Daoy (cell line): ENCODE measurements at places on chromosomes 2 and 18. TPM values are rescaled to one million over a fixed set of nuclear protein-coding genes. Genes with fewer than 3 reads are reported as not detected.

ST6GAL2 gene
- total RNA-seq: 13.0 and 21.9 TPM in 2 replicates

DPP10 gene
- total RNA-seq: not detected in 2 replicates

ADAM17 gene
- total RNA-seq: 34.3 and 43.2 TPM in 2 replicates

RAB27B gene
- 0.77 and 1.1 TPM in 2 replicates for total RNA-seq

SRD5A2 gene
- total RNA-seq: not detected in 2 replicates
